ENCODE measurements at places on chromosomes 6 and 20. TPM values are rescaled to one million over a fixed set of nuclear protein-coding genes. Genes with fewer than 3 reads are reported as not detected.

GRCh38 chr6:12171717-12172116 is 118.4 kb upstream of the EDN1 start:
- DNase-seq, result no peak

The BPI gene
- not detected for total RNA-seq

- DNase-seq, result no peak
Measured at GRCh38 chr6:36925809-36926208, 28.7 kb upstream of the PI16 start.

The COL19A1 gene
- total RNA-seq, result not detected

GRCh38 chr6:145784683-145785082 is 29.9 kb downstream of the FBXO30 start:
- DNase-seq, result no peak

GRCh38 chr20:57440678-57441509 is 49.7 kb downstream of the RBM38 start:
- no peak for DNase-seq

- DNase-seq, result no peak
Measured at GRCh38 chr6:44489910-44490604, 102.6 kb downstream of the CDC5L start.

The IBTK gene
- 33.5 TPM for total RNA-seq

The MUC21 gene
- 219 TPM for total RNA-seq

The MBOAT1 gene
- total RNA-seq, result 5.2 TPM

DNA sequence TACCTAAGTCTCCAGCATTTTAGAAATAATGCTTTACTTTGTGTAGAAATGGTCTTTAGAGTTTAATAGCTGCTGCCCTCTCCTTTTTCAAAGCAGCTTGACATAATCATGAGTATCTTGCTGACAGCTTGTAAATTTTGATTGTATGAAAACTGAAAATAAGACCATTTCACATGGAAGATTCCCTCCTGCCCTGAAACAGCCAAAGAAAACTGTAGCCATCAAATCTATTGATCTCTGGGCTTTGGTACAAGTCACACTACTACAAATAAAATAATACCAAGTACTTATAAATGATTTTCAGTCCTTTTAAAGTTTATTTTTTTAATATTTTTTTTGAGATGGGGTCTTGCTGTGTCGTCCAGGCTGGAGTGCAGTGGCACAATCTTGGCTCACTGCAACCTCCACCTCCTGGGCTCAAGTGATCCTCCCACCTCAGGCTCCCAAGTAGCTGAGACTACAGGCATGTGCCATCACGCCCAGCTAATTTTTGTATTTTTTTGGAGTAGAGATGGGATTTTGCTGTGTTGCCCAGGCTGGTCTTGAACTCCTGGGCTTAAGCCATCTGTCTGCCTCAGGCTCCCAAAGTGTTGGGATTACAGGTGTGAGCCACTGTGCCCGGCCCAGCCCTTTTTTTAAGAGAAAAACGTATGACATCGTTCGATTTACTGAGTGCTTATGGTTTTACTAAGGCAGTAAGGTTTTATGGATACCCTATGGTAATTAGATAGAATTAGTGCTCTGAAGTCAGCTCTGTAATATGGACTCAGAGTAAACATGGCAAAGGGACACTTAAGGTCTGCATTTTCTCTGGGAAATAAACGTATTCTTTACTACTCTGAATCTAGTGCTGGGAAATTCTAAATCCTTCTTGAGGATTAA is 7.0 kb downstream of the PTPN1 start:
- DNase-seq, result no peak

DNA sequence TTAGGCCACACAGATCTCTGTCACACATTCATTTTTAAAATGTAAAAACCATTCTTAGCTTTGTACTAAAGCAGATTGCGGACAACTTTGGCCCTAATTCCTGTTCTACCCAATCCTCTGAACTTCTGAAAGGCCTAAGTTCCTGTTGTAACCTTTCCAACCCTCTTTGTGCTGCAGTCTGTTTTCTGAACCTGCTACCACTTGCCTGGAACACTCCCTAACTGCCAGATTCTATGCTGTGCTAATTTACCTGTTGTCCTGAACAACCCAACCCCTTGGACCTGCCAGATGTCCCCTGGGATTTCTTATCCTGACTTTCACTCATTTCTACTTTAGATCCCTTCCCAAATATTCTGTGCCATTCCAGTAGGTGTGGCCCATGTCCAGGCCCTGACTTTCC is 398.7 kb downstream of the ZFAND3 start:
- no peak for DNase-seq

- DNase-seq, result no peak
Measured at GRCh38 chr20:43751167-43752050, 24.6 kb upstream of the GTSF1L start.

- DNase-seq, result no peak
Measured at GRCh38 chr6:161351858-161352257, 78.0 kb upstream of the AGPAT4 start.

GRCh38 chr6:12369781-12370262 is 79.7 kb downstream of the EDN1 start:
- no peak for DNase-seq

The PLCB4 gene
- total RNA-seq, result 1.7 TPM

GRCh38 chr6:164928057-164928727 is 381.2 kb downstream of the C6orf118 start:
- DNase-seq, result no peak

GRCh38 chr6:96620851-96621250 is 57.9 kb downstream of the FHL5 start:
- no peak for DNase-seq

- no peak for DNase-seq
Measured at GRCh38 chr6:90025523-90026061, 131.3 kb downstream of the GJA10 start.

The TRAPPC3L gene
- not detected for total RNA-seq

The ADAM33 gene
- total RNA-seq, result 2.4 TPM

The PARD6B gene
- total RNA-seq, result 5.2 TPM

- DNase-seq, result no peak
Measured at GRCh38 chr6:26392932-26393636, 9.0 kb upstream of the BTN3A1 start.

The PRRT1 gene
- total RNA-seq, result not detected

GRCh38 chr6:107237992-107238660 is 122.8 kb upstream of the BEND3 start:
- no peak for DNase-seq

The TPBG gene
- total RNA-seq, result 18.2 TPM

The MCCD1 gene
- not detected for total RNA-seq

The BEND6 gene
- total RNA-seq, result 2.4 TPM

- DNase-seq, result no peak
Measured at GRCh38 chr6:112574190-112574589, 227.1 kb downstream of the RFPL4B start.

- no peak for DNase-seq
Measured at GRCh38 chr6:147173140-147173539, 31.1 kb upstream of the STXBP5 start.

DNA sequence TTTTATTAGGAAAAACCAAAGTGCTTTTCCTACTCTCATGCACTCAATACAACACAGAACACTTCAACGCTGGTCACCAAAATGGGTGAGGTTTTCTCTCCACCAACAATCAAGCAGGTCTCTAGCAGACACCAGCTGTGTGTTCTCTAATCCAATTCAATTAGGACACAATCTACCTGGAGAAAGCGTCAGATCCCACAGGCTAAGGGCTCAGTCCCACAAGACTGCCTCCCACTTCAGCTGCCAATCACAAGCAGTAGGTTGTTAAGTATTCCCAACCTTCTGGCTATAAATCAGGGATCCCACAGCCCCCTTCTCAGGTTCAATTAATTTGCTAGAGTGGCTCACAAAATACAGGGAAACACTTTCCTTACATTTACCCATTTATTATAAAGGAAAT is 47.7 kb downstream of the STMND1 start:
- DNase-seq, result no peak

DNA sequence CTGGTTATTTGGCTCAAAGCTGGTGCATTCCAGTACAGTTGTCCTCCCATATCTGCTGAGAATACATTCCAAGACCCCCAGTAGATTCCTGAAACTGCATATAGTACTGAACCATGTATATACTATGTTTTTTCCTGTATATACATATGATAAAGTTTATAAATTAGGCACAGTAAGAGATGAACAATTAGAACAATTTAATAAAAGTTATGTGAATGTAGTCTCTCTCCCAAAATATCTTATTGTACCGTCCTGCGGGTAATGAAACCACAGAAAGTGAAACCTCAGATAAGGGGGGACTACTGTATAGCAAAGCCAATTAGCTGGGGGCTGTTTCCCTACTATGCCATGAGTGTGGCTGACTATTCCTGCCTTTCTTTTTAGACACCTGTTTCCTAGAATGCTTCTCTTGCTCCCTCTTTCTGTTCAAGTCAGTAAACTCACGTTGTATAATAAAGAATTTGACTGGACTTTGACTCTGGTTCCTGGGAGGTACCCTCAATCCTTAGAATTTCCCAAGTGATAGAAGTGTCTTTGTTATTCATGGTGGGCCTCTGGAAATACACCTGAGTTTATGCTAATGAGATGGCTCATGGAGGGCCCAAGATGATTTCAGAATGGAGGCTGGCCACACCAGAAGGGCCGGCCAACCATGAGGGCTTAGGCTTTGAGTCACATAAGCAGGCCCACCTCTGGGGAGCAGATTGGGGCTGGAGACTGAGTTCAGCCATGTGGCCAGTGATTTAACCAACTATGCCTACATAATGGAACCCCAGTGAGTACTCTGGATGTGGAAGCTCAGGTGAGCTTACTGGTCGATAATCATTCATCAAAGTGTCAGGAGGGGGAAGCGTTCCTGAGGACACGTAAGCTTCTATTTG is 689 bp upstream of the BLOC1S5 start:
- DNase-seq, result no peak

The RANBP9 gene
- total RNA-seq, result 32.9 TPM

The PRKN gene
- 5.5 TPM for total RNA-seq

The CCDC170 gene
- not detected for total RNA-seq

Data from esophagus squamous epithelium (tissue), 5 donors.